AML-193 (cell line): ENCODE measurements at places on chromosomes 12 and 14.

- DNase-seq: no peak
Measured at GRCh38 chr14:94677747-94678146, 65.6 kb downstream of the SERPINA3 start.

DNA sequence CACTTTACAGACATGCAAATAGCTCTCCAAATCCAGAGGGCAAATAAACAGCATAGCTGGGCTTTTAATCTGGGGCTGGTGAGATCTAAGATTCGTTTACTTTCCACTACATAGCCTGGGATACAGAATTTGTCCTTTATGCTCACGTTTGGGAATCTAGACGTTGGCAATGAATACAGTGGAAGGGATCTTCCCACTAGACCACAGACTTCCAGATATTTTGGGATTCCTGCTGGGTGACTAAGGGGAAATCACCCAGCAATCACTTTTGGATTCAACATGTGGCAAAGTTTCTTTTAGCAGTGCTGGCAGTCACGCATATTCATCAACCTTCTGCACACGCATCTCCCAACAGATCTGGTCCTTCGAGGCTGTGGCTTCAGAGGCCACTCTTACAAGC, 23.5 kb downstream of the APPL2 start:
- no peak for DNase-seq

DNA sequence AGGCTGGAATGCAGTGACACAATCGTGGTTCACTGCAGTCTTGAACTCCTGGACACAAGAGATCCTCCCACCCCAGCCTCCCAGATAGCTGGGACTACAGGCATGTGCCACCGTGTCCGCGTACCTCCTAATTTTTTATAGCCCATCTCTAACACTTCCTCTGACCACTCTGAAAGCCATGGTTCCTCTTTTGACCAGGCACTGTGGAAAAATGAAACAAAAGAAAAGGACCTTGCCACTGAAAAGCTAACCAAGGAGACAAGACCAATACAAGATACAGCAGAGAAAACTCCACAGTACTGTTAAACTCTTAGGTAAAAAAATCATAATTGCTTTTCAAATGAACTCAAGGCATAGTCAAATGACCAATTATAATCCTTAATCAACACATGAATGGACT, 233.3 kb downstream of the NEDD1 start:
- DNase-seq: no peak

GRCh38 chr14:90061685-90062126, at the start of gene KCNK13:
TSS of gene KCNK13 (plus strand) at chr14:90061994. CDS start at chr14:90062206, 212 bp downstream.
- no peak for DNase-seq

- no peak for DNase-seq
Measured at GRCh38 chr14:98170575-98170974, 1101.4 kb downstream of the BCL11B start.
